ENCODE measurements at places on chromosomes 1 and 21. TPM values are rescaled to one million over a fixed set of nuclear protein-coding genes. Genes with fewer than 3 reads are reported as not detected.
A peak's percentile ranks its signal among the peaks of the same experiment; 100 is the strongest.

DNA sequence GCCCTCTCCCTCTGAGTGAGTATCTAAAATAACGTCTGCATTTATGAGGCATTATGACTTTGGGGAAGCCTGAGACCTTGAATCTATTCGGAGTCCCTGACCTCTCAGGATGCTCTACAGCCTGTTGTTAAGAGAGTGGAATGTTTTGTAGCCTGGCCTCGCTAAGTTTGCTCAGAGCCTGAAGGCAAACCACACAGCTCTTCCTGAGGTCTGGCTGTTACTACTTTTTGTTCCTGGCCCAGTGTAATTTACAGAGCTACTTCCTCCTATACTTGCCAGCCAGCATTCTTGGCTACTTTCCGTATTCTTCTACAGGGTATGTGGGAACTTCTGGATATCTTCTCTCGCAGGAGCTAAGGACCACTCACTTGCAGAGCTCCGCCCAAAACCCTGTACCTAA, 3.6 kb upstream of the ZMYM4 start:
- DNase-seq, result peak; percentile 13

DNA sequence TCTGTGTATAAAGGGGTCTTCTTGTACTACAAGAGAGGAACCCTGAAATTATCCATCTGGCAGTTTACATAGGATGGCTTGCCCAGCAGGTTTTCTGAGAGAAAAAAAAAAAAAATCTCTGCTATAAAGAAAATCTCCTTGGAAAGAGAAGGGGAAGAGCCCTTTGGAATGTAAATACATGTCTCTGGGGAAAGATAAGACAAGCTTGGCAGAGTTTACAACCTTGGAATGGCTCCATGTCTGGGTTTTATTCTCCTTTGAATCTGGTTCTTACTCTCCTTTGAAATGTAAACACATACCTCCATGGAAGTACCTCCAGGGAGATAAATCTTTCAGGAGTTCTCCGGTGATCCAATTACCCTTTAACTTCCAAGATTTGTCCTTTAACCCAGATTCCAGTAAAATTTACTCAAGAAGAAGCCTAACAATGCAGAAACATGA, 45.1 kb upstream of the DNAH14 start:
- no peak for DNase-seq

DNA sequence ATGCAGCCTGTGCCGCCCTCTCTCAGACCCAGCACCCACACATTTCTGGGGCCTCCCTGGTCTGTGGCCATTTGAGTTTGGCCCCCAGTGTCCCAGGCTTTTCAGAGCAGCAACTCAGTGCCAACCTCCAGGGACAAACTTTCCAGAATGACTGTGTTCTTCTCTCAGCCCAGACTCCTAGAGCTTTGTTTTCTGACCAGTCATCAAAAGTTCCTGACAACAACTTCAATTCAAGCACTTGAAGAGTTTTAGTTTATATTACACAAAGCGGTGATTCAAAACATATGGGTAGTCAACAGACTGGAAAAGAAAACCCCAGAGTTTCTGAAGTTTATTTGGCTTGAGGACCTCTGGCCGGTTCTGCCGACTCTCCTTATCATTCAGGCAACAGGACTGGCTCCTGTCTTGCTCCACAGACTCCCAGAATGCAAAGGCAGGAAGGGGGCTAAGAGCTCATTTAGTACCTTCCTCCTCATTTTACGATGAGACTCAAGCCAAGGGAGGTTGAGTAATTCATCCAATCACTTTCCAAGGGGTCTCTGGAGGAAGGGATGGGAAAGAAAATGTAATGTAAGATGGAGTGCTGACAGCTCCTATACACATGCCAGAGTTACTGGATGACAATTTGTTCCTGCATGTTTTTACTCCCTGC, 27.0 kb upstream of the TIAM1 start:
- DNase-seq, result peak; percentile 69

SLC2A5 gene
- 19.5 TPM for polyA plus RNA-seq

DNA sequence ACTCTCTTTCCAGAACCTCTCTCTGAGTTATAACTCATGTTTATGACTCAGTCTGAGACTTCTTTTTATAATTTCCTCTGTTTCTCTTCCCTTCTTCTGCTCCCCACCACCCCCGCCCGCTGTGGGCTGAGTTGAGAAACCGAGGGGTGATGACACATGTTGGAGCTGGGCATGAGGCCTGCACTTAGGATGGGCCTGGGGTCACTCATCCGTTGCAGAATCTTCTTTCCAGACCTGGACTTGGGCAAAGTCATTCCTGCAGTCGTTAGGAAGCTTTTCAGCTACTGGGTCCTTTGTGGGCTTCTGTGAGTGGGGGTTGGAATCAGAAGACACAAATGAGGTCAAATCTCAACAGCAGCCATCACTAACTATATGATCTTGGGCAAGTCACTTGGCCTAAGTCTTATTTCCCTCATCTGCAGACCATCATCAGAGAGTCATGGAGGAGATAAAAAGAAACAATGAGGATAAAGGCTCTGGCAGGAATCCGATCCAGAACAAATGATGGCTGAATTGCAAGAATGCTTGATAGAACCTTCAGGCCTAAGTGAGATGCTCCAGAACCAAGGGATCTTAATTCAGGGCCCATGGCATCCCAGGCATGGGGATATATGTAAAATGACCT, 53.4 kb downstream of the RPS6KA1 start:
- DNase-seq, result no peak
